ENCODE measurements at places on chromosomes 3 and 15.

DNA sequence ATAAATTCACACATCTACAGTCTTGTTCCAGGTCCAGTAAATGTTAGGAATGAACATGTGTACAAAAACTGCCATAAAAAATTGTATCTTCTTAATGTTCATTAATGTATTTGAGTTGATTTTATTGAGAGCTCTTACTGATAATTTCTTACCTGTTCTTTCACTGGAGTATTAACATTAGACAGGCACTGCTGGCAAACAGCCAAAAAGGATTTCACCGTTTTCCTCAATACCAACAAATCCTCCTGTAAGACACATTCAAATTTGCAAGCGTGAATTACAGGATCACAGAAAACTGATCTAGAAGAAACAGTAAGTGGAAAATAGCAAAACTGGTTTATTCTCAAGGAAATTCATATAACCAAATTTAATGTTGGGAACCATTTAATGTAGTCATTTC lies 127.4 kb downstream of the PCCB start:
- DNase-seq: no peak

GRCh38 chr15:77021088-77021481 lies 26.2 kb downstream of the PSTPIP1 start:
- DNase-seq: no peak

GRCh38 chr3:156207802-156208685 lies 87.7 kb downstream of the KCNAB1 start:
- DNase-seq: no peak

DNA sequence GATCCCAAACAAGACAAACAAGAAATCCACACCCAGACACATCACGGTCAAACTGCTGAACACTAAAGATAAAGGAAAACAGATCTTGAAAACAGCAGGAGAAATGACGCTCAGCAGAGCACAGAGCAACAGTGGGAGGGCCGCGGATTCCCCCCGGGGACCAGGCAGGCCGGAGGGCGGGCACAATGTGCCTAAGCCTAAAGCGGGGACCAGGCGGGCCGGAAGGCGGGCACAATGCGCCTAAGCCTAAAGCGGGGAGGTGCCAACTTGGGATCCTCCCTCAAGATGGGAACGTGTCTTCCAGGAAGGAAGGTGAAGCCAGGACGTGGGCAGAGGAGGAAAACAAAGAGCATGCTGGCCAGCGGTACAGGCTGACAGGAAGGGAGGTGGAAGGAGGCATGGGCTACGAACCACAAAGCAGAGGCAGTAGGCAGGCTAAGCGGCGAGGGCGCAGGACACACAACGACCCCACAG lies 31.1 kb downstream of the CYFIP1 start:
- DNase-seq: no peak

DNA sequence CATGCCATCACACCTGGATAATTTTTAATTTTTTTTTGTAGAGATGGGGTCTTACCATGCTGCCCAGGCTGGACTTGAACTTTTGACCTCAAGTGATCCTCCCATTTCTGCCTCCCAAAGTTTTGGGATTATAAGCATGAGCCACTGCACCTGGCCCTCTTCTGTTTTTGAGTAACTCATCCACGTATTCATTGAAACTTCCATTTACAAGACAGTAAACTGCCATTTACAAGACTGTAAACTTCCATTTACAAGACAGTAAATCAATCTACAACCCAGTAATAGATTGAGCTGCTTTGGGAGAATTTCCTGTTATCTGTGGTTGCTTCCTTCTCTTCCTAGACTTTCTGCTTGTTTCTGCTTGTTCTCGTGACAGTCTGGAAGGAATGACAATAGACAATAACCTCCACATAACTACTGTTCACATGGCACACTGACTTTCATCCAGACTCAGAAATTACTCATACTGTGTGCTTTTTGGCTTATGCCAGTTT lies 114.7 kb upstream of the CCNL1 start:
- DNase-seq: no peak

DNA sequence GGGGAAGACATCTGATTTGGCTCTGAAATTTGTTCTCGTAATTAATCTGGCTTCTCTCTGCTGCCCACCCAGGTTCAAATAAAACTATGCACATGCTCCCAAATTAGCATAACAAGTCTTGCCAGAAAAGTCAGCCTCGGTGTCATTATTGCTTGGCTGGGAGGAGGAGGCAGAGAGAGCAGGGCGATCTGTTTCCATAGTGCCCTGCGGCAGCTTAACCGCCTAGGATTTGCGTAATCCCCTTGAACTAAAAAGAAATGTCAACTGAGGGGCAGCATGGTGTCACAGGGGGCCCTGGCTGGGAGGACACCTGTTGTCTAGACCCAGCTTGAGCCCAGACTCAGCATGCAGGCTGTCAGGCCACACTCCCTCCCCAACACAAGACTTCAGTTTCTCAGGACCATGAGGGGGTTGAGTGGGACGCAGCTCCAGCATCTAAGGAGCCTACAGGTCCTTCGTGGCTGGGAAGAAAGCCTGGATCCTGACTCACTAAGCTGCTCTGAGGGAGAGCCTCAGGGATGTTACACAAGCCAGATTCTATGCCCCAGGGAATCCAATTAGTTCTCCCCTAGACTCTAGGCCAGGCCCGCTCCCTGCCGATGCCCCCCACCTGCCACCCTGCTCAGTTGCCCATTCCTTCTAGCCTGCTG lies 17.3 kb downstream of the MRPS11 start:
- DNase-seq: no peak

DNA sequence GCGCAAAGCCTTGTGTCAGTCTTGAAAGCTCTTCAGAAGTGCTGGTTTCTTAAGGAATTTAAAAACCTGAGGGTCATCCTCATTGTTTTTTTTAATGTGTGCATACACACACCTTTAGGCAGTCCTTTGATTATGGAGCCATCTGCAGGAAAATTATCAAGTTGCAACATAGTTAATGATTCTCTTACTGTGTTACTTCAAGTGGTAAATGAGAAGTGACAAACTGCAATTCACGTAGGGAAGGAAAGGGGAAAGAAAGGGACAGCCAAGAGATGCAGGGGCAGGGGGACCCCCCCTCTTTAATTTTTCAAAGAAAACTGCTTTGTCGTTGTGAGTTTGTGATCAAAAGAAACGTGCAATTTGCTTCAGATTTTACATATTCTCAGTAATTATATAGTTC lies 162.4 kb upstream of the CGNL1 start:
- DNase-seq: no peak

- DNase-seq: no peak
Measured at GRCh38 chr15:41773729-41774061, 589 bp upstream of the MAPKBP1 start.

DNA sequence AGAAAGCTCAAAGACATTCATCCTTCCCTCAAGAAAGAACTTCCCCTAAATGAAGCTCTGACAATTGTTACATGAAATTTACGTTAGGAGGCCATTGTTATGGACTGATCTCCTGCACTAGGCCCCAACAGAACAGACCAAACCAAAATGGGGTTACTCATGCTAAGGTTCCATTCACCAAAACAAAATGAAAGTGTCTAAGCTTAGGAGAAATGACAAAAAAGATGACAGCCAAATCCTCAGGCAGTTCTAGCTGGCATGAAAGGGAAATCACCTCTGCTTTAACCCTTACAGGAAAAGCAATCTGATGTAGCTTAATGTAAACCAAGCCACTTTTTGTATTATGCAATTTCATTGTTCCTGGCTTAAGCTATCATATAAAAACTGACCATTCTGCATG lies 271.2 kb downstream of the MAGI1 start:
- no peak for DNase-seq

GRCh38 chr3:116007000-116007399 lies 383.7 kb downstream of the GAP43 start:
- DNase-seq: no peak

- DNase-seq: no peak
Measured at GRCh38 chr3:34675383-34676120, 877.1 kb downstream of the PDCD6IP start.

DNA sequence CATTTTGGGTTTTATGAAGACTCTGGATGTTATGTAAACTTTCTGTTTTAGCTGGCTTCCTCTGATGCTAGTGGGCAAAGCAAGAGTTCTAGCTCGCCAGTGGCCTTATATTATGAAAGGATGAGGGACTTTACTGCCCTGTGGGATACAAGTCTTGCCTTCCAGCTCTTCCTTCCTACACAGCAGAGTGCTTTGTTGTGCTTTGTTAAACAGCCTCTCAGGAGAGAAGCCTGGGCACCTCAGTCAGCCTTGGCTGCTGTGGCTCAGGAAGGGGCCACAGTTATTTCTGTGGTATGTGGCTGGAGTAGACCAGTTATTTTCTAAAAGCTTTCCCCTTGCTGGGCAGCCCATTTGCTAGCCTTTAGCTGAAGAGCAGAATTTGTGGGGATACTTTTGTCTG lies 69.5 kb upstream of the SUCLG2 start:
- no peak for DNase-seq

- no peak for DNase-seq
Measured at GRCh38 chr15:95259965-95260364, 1028.6 kb downstream of the MCTP2 start.

DNA sequence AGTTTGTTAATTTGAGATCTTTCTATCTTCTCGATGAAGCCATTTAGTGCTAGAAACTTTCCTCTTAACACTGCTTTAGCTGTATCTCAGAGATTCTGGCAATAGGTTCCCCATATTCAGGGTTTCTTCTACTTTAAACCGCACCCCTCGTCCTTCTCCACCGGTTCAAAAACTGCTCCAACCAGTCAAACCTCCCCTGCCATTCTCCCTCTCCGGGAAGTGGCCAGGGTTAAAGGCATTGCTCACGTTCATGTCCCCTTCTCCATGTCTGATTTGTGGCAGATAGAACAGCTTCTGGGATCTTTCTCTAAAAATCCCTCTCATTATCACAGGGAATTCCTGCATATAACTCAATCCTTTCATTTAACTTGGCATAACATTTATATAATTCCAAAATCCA lies 14.4 kb downstream of the ALDH1L1 start:
- no peak for DNase-seq

- DNase-seq: no peak
Measured at GRCh38 chr15:74997141-74997540, 1.8 kb downstream of the SCAMP5 start.
